Inflammatory macrophage (primary cell): ENCODE measurements at places on chromosomes 12 and 14.

DNA sequence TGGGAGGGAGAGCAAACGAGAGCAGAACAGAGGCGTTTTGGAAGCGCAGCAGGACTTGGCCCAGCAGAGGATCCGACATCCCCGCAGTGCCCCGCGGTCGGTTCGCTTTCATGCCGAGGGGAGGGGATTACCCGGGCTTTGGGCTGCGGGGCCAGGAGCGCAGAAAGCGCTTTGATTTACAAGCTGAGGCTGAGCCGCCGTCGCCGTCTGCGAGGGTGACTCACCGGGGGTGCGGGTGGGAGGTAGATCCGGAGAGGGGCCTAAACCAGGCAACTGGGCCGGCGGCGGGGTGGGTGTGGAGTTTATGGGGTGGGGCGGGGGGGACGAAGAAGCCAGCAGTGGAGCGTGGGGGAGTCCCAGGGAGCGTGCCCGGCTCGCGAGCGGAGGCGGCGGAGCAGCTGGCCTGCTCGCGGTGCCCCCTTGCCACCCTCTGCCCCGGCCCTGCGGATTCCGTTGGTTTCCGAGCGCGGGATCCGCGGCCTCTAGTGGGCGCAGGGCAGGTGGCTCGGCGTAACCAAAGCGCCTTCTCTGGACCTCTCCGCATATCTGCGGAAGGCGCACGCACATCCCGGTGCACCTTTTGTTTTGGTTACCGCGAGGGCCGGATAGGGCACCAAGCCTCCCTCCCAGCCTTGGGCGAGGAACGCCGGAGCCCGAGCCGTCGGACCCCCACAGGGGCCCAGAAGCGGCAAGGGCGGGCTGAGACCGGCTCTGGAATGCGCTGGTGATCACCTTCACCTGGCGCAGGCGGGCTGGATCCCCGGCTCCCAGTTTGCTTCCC is 2.6 kb downstream of the SIX4 start:
- no peak for DNase-seq

DNA sequence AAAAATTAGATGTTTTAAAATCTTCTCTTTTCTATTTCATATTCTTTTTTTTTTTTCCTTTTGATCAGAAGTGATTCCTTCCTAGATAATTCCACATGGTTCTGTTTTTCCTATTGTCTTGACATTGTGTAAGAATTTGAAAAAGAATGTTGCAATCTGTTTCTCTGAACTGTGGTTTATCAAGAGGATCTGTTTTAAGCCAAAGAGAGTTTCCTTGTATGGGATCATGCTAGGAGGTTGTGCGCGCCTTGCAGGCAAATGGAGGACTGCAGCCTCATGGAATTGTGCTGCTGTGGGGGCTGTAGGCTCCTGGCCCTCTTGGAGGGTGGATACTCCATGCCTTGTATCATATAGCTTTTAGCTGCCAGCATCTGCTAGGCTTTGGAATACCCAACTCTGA is 43.3 kb upstream of the MBIP start:
- peak; percentile 8 for DNase-seq

DNA sequence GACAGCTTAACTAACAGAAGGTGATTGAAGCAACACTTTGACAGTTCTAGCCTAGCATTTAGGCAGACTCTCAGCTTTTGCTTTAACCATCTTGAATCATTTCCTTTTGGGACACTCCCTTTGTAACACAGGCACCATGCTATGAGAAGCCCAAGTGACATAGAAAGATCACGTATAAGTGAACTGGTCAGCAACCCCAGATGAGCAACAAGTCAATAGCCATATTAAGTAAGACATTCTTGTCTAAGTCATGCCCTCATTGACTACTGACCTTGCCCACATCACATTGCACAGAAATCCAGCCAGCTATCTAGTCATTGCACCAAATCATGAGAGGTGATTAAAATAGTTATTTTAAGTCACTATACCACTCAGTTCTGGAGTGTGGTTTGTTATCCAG is 476.8 kb downstream of the TRHDE start:
- DNase-seq: peak; percentile 46

DNA sequence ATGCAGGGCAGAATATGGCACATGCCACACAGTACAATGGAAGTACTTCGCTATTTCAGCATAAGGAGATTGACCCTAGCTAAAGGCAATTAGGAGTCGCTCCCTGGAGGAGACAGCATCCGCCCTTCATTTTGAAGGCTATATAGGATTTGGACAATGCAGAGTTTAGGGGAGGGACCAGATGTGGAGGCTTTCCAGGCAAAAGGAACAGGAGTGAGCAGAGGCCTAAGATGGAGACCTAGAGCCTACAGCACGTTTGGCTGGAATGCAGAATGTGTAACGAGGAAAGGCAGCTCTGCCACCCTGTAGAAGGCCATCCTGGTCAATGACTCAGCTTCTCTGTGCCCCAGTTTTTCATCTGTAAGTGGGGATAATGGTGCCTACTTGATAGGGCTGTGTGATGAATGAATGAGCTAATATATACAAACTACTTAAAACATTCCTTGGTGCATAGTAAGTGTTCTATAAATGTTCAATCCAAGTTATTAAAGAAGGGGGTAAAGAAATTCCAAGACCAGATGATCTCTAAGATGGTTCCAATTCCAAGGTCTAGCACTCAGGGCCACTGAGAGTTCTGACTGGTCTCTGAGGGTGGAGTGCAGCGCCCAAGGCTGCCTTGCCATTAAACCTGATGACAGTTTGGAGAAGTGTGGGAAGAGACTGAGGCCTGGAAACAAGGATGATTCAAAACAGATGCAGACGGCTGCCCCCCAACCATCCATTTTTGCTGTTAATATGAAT is 54.3 kb upstream of the FRMD6 start:
- no peak for DNase-seq

GRCh38 chr12:102281231-102281630 is 83.6 kb upstream of the PMCH start:
- peak; percentile 69 for DNase-seq

DNA sequence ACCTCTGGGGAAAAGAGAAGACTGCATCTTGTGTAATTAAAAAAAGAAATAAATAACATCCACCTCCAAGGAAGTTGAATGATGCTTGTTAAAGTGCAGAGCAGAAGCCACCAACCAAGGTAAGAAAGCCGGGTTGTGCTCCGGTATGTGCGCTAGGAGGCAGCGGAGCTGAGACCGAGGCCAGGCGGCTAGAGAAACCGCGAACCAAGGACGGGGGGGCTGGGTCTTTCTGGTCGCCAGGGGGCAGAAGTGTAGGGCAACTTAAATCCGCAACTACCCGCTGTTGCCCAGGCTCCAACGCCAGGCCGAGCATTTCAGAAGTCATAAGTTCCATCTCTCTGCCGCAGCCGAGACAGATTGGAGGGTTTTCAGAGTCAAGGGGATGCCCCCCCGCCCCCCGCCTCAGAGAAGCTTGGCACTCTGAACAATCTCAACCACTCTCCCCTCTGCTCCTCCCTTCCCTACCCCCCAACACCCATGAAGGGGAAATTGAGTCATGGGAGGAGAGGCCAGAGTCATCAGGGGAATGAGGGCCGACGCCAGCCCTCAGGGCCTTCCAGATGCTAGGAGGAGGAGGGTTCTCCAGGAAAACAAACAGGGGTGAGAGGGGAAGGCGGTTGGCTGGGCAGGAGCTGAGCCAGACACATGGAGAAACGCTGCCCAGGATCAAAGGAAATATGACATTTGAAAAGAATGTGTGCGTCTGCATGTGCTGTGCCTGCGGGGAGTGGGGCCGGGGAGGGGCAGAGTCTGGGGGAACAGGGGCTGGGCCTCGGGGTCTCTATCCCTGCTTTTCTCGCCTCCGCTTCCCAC is 2.2 kb upstream of the NFATC4 start:
- DNase-seq: peak; percentile 80

DNA sequence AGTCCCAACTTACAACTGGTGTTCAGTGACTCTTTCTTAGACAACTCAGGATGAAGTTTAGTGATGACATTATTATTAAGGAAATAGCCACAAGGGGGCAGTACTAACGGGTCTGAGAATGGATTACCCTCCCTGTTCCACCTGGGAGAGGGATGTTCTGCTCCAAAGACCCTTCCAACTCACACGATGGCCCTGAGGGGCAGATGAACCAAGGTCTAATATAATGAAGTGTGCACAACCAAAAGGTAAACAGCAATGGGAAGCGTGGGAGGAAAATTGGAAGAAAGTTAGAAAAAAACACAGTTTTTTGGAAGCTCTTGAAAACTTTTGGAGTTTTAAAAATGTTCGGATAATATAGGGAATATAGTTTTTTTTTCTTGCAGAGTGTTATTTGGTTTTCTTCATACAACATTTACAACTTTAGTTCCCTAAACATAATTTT is 24.0 kb downstream of the FGF6 start:
- DNase-seq: peak; percentile 68

DNA sequence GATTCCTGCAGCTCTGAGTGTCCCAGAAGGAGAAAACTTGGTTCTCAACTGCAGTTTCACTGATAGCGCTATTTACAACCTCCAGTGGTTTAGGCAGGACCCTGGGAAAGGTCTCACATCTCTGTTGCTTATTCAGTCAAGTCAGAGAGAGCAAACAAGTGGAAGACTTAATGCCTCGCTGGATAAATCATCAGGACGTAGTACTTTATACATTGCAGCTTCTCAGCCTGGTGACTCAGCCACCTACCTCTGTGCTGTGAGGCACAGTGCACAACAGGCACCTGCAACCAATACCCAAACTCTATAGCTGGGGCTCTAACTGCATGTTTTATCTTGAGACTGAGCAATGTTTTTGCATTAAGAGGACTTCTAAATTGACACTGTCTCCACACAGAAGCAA is 379.2 kb upstream of the OR4E1 start:
- no peak for DNase-seq

- no peak for DNase-seq
Measured at GRCh38 chr14:28361486-28361885, 405.1 kb upstream of the FOXG1 start.

- DNase-seq: no peak
Measured at GRCh38 chr12:114528766-114529165, 122.8 kb upstream of the TBX5 start.

DNA sequence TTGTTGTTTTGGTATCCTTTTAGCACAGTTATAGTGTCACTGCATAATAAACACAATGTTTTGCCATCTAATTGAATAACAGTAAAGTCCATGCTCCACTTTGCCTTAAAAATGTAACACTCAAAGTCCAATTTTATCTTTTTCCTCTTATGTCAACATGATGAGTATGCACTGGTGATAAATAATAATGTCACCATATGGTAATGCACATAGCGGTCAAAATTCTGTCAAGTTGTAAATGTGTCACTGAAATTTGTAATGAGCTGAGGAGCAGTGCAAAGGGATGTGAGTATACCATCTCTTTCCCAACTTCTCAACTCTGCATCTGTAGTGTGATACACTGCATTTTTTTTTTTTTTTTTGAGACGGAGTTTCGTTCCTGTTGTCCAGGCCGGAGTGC is 65.7 kb downstream of the EML5 start:
- DNase-seq: no peak

DNA sequence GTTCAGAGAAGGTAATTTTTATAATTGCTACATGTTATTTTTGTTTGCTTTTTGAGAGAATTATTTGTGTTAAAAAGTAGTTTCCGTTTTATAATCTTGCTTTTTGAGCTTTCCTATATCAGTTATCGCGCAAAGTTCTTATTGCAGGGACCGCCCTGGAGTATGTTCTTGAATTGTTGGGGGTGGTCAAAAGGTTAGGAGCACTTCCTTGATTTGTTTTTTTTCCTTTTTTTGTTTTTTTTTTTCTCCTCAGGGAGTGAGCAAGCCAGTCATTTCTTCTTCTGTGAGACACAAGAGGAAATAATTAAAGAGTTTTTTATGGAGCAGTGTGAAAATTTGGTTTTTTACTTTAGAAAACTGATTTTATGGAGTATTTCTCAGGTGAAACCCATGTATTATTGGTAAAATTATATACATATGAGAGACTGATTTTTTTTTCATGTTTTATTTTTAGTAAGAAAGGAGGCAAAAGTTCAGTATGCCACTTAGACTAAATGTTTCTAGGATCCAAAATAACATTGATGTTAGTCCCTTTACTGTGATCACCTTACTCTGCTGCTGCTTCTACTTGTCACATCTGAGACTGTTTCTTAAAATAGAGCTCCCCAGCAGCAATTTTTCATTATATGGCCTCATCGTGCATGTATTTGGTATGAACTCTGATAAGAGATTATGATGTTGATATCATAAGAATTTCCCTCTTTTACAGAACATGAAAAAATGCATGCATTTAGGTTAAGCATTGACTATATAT is 26.6 kb downstream of the PLEKHA5 start:
- no peak for DNase-seq

DNA sequence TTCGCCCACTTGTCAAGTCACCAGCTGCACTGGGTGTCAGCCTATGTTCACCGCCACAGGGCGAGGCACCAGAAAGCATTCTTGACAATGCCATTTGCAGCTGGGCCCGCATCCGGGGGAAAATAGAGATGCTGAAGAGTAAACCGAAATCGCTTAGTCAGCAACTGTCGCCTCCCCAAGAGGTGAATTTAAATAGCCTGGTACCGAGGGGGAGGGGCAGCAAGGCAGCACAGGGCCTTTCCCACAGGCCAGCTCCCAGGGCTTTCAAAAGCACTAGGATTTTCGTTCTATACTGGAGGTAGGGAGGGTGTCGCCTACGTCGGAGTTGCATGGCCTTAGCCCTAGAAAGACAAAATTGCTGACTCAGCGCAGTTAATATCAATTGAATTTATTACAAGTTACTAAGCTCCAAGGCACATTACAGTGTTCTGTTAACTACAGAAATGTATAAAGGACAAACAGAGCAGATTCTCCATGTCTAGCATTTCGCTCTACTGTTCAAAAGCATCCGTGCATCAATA is 4.3 kb downstream of the IRF2BPL start:
- DNase-seq: no peak

DNA sequence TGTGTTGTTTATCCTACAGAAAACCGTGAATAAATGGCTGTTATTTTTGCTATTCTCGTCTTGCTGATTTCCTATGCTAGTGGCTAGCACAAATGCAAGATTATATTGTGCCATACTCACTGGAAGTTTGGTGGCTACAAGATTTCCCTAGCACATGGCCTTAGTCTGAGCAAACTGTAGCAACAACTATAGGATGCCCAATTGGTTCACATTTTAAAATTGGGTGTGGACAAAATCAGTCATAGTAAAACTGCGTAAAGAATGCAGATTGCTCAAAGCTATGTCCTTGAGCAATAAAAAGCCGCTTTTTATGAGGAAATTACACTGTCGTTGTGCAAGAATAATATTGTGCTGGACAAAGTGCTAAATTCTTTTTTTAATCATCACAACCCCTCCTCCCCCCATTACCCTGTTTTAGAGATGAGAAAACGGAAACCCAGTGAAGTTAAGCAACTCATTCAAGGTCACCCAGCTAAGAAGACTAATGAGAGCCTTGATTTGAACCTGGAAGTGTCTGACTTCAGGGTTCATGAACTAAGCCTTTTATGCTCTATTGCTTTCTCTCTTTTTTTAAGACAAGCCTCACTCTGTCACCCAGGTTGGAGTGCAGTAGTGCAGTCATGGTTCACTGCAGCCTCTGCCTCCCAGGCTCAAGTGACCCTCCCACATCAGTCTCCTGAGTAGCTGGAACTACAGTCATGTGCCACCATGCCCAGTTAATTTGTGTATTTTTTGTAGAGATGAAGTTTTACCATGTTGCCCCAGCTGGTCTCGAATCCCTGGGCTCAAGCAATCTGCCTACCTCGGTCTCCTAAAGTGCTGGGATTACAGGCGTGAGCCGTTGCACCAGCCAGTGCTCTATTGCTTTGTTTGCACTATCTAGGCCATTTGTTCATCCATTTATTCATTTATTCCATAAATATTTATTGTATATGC is 73.6 kb downstream of the SRGAP1 start:
- DNase-seq: peak; percentile 92

- DNase-seq: peak; percentile 65
Measured at GRCh38 chr14:22314183-22314820, 274.7 kb downstream of the DAD1 start.
